Activated CD8-positive, alpha-beta memory T cell treated with anti-CD3 and anti-CD28 coated beads for 36 hours (primary cell): ENCODE measurements at places on chromosomes 16 and 17. TPM values are rescaled to one million over a fixed set of nuclear protein-coding genes. Genes with fewer than 3 reads are reported as not detected.

ALOX12B gene
- 1.7 TPM for total RNA-seq

CCL13 gene
- not detected for total RNA-seq

KRT24 gene
- not detected for total RNA-seq

NPIPB4 gene
- 137 TPM for total RNA-seq

TNFSF12 gene
- 14.4 TPM for total RNA-seq
